ENCODE measurements at places on chromosomes 11 and 22. TPM values are rescaled to one million over a fixed set of nuclear protein-coding genes. Genes with fewer than 3 reads are reported as not detected.

- no peak for DNase-seq
Measured at GRCh38 chr11:12276831-12277475, 100.4 kb upstream of the PARVA start.

GRCh38 chr11:68724293-68724692 is 27.0 kb downstream of the TESMIN start:
- DNase-seq, result no peak

DNA sequence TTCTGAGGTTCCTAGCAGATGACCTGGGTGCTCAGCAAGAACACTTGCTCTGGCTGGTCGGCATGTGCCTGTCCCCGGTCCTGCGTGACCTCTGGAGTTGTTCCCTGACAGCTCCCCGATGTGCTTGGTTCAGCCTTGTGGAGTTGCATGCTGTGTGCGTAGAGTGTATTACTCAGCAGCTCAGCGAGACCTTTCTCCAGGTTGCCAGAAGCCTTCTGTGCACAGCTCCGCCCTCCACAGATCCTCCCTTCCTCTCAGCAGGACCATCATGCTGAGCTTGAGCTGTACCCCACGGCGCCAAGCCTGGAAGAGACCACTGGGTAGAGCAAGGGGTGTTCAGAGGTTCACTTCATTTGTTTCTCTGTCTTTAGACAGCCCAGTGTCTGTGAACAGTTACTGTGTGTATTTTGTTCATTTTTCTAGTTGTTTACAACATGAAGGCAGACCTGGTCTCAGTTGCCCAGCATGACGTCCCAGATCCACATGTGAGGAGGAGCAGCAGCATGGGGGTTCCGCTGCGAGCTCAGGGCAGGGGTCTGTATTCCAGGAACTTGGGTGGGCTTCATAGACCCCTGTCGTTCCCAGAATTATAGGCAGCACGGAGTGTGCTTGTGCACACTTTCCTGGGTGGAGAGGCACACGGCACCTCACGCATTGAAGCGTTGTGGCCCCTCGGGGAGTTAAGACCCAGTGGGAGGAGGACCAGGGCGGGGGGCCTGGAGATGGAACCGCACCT is 148.6 kb downstream of the IGLL1 start:
- peak; percentile 7 for DNase-seq

- peak; percentile 71 for DNase-seq
Measured at GRCh38 chr22:26763633-26764361, 106.4 kb downstream of the MIAT start.

- DNase-seq, result no peak
Measured at GRCh38 chr22:19197997-19198865, 19.7 kb upstream of the SLC25A1 start.

- DNase-seq, result no peak
Measured at GRCh38 chr11:9377036-9377435, 7.4 kb upstream of the IPO7 start.

MMP7 gene
- 9.5 TPM for total RNA-seq
